ENCODE measurements at places on chromosomes 12 and 14.

DNA sequence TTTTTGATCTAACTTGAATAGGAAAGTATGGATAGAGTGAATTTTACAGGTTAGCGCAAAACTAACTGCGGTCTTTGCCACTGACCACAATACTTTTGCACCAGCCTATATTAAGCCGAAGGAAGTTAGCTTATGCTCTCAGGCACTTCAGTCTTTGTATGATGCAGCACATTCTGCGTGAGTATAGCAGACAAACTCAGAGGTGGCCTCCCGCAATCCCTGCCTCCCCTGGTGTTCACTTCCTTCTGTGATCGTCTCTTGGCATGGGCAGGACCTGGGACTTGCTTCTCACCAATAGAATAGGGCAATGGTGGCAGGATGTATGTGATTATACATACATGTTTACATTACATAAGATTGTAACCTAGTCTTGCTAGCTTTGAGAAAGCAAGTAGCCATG is 10.3 kb upstream of the SLC6A13 start:
- no peak for DNase-seq

GRCh38 chr14:99426813-99427346 is 53.8 kb downstream of the SETD3 start:
- no peak for DNase-seq

DNA sequence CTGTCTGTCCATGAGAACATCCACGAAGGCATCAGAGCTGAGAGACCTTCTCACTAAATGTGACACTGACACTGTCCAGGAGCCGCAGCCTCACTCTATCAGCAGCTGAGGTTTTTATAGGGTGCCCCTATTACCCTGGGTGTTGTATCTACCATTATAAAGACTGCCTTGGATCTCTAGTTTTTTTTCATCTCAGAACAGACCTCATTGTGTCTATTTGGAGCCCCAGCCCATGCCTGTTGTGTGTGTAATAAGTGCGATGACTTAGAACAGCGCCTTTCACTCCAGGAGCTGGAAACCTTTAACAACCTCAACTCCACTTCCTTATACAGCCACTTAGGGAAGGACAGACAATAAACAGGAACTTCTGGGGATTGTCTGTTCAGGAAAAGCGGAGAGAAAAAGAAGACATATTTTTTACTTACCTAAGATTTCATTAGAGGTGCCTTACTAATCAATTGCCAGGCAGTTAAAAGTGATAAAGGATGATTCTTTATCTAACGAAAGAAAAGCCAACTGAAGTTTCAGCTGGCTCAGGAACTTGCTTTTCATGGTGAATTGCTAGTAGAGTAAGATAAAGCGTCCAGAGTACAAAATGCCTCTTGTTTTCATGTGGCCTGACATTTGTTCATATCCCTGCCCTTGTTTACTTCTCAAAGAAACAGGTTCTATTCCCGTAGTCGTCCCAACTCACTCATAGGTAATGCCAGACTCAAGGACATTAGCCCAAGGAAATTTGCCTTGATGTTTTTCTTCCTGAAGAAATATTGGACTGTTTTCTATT is 420.6 kb downstream of the RAD51B start:
- DNase-seq: no peak

GRCh38 chr14:59154373-59154772 is 34.1 kb upstream of the DAAM1 start:
- DNase-seq: no peak

- DNase-seq: no peak
Observed at GRCh38 chr12:50828886-50829285, 13.8 kb upstream of the TMPRSS12 start.

DNA sequence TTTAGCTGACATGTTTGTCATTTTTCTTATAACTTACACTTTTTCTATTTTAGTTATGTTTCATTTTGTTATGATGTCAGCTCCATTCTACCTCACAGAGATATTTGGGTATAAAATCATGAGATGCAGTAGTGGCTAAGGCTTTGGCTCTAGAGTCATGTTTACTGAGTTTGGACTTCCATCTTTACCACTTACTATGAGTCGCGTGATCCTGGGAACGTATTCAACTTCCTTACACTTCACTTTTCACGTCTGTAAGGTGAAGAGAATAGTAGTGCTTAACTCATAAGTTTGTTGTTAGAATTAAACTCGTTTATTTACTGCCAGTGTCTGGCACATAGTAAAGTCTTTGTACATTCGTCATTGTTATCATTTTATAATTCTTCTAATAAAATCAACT is 126.3 kb downstream of the ERC1 start:
- DNase-seq: no peak

DNA sequence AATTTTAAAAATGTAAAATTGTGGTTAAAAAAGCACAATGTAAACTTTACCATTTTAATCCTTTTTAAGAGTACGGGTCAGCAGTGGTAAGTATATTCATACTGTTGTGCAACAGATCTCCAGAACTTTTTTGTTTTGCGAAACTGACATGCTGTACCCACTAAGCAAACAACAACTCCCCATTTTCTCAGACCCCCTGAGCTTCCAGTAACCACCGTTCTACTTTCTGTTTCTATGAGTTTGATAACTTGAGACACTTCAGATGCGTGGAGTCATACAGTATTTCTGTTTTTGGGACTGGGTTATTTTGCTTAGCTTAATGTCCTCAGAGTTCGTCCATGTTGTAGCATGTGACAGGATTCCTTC is 38.0 kb downstream of the CHST11 start:
- no peak for DNase-seq

- DNase-seq: no peak
Observed at GRCh38 chr12:77102123-77102522, 36.8 kb upstream of the E2F7 start.

DNA sequence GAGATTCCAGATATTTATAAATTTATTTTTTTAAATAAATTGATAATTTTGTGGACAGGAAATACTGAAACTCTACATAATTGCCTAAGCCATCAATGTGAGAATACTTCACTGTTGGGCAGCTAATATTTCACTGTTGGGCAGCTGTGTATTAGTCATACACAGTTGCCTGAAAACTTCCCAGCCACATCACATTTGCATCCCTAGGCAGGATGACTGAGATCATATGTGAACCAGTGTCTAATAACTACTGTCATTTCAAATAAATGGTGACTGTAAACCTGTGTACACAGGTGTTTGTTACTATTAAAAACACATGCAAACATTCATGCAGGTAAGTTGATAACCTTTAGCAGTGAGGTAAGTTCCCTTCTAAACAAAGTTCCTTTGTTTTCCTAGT is 43.9 kb downstream of the TMTC3 start:
- no peak for DNase-seq
